ENCODE measurements at places on chromosomes 5 and 9. TPM values are rescaled to one million over a fixed set of nuclear protein-coding genes. Genes with fewer than 3 reads are reported as not detected.

GRCh38 chr9:97525451-97525850 lies 24.0 kb downstream of the TMOD1 start:
- H3K36me3 ChIP-seq: no peaks in the 10 kb centered on the region
- no peak overlapping the region for H3K4me3 ChIP-seq
- no peaks in the 10 kb centered on the region for H3K4me1 ChIP-seq
- no peak for DNase-seq
- H3K27me3 ChIP-seq: no peaks in the 10 kb centered on the region

RXFP3 gene
- 0.16 TPM for polyA plus RNA-seq

DNA sequence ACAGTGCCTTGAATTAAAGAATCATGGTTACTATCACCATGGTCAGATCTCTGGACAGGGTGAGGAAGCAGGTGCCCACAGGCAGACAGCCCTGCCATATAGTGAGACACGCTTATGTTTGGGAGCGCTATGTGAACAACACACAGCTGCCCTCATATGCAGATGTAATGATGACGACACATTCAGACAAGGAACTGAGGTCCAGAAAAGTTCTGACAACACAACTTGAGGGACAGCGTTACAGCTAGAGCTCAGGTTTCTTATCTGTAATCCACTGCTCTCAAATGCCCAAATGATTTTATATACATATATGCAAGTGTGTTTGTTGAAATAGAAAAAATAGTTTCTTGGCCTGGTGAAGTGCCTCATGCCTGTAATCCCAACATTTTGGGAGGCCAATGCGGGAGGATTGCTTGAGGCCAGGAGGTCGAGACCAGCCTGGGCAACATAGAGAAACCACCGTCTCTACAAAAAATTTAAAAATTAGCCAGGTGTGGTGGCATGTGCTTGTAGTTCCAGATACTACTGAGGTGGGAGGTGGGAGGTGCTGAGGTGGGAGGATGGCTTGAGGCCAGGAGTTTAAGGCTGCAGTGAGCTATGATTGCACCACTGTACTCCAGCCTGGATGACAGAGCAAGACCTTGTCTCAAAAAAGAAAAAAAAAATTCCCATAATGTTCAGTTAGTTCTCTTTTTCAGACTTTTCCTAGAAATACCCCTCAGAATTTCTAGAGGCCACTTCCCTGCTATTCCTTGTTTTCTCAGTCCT lies 423.2 kb downstream of the RAB3C start:
- H3K36me3 ChIP-seq: no peaks in the 10 kb centered on the region
- no peak for DNase-seq
- H3K27me3 ChIP-seq: no peaks in the 10 kb centered on the region
- no peaks in the 10 kb centered on the region for H3K4me1 ChIP-seq
- no peak overlapping the region for H3K4me3 ChIP-seq

DNA sequence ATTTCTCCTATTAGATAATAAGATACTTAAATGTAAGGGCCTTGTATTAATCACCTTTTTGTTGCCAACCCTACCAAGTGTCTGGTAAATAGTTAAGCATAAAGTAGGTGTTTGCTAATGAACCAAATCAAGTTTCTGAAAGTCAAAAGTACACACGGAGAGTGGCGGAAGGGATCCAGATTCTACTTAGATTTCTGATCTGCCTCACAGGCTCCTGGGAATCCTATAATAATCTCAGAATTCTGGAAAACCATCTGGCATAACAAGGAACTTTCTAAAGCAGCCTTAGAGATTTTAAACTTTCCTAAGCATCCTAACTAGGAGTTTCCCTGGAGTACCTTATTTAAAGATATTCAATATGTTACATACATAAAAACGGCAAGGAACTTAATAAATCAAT lies 363.2 kb upstream of the SMC2 start:
- no peak overlapping the region for H3K4me3 ChIP-seq
- H3K27ac ChIP-seq: no peak overlapping the region
- no peaks in the 10 kb centered on the region for H3K27me3 ChIP-seq
- H3K4me1 ChIP-seq: no peaks in the 10 kb centered on the region
- DNase-seq: no peak

- no peak overlapping the region for H3K4me3 ChIP-seq
- H3K4me1 ChIP-seq: peaks cover 8% of the 10 kb centered on the region
- DNase-seq: no peak
- no peaks in the 10 kb centered on the region for H3K36me3 ChIP-seq
- no peaks in the 10 kb centered on the region for H3K27me3 ChIP-seq
- no peak overlapping the region for H3K27ac ChIP-seq
Observed at GRCh38 chr5:62143268-62144229, 162.5 kb upstream of the KIF2A start.

FAM221B gene
- polyA plus RNA-seq: 0.11 TPM

DNA sequence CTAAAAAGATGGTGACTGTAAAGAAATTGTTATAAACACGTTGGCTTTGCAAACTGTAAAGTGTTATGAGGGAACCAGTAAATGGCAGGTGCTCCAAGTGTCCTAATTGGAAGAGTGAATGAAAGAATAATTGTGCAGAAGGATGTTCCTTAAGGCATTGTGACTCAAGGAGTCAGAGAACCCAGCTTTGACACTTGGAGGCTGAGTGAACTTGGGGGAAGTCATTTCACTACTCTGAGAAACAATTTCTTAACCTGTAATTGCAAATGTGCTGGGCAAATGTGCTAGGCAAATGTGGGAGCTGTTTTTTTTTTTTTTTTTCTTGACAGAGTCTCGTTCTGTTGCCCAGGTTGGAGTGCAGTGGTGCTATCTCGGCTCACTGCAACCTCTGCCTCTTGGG lies 84.0 kb upstream of the TNFSF8 start:
- H3K36me3 ChIP-seq: no peaks in the 10 kb centered on the region
- H3K4me1 ChIP-seq: no peaks in the 10 kb centered on the region
- no peaks in the 10 kb centered on the region for H3K27me3 ChIP-seq
- H3K4me3 ChIP-seq: no peak overlapping the region

DNA sequence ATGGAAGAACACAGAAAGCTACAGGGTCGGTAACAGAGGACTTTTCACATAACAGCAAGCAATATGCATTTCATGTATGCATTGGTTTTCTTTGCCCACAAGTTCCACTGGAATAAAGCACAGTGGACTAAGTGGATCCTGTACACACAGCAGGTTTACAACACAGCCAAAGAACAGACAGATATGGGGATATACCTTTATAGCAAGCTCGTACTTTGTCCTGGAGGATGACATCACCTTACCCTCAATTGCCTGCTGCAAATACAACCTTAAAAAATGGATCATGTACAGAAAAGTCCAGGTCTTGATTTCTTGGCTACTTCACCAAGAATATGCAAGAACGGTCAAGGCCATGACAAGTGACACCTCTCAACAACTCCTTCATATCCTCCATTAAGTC lies 1445.5 kb downstream of the MAT2B start:
- H3K27ac ChIP-seq: no peak overlapping the region
- DNase-seq: no peak
- no peaks in the 10 kb centered on the region for H3K4me1 ChIP-seq
- H3K27me3 ChIP-seq: no peaks in the 10 kb centered on the region
- no peak overlapping the region for H3K4me3 ChIP-seq
- no peaks in the 10 kb centered on the region for H3K36me3 ChIP-seq

- H3K27ac ChIP-seq: no peak overlapping the region
- H3K27me3 ChIP-seq: no peaks in the 10 kb centered on the region
- DNase-seq: no peak
- H3K36me3 ChIP-seq: no peaks in the 10 kb centered on the region
- no peaks in the 10 kb centered on the region for H3K4me1 ChIP-seq
- H3K4me3 ChIP-seq: no peak overlapping the region
Observed at GRCh38 chr5:166430491-166431319, 1860.7 kb upstream of the WWC1 start.

DNA sequence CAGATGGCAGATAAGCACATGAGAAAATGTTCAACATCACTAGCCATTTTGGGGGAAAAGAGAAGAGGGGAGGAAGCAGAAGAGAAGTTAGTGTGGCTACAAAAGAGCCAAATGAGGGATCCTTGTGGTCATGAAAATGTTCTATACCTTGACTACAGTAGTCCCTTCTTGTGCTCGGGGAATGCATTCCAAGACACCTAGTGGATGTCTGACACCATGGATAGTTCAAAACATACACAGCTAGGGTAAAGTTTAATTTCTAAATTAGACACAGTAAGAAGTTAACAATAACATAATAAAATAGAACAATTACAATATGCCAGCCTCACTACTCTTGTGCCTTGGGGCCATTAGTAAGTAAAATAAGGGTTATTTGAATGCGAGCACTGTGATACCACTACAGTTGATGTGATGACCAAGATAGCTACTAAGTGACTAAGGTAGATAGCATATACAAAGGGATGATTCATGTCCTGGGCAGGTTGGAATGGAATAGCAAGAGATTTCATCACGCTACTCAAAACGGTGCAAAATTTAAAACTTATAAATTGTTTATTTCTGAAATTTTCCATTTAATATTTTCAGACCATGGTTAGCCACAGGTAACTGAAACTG lies 344.1 kb downstream of the NR2F1-AS1 start:
- H3K36me3 ChIP-seq: no peaks in the 10 kb centered on the region
- H3K4me1 ChIP-seq: no peaks in the 10 kb centered on the region
- no peak overlapping the region for H3K27ac ChIP-seq
- no peak for DNase-seq
- H3K27me3 ChIP-seq: no peaks in the 10 kb centered on the region
- H3K4me3 ChIP-seq: no peak overlapping the region

DNA sequence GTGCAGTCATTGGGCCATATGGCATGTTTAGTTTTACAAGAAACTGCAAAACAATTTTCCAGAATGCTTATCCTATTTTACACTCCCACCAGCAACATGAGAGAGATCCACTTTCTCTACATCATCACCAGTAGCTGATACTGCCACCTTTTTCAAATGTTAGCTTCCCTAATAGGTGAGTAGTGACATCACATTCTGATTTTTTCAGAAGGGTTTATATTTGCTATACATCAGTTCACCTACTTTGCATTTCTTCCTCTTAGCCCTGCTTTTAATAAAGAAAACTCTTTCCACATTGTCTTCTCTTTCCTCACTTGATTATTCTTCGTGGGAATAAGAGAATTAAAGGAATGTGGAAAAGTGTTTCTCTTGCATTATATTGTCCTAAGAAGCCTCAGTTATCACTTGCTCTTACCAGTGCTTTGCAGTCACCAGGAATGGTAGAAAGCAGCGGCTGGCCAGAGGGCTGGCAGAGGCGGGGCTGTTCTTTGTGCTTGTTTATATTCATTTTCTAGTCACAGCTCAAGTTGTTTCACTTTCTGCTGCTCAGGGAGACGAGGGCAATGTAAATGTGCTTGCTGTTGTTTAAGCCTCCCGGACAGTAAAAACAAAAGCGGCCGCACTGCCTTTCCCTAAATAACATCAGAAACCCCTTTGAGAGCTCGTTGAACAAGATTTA lies 164.8 kb downstream of the HSD17B3 start:
- peak overlapping the region; percentile 50 for H3K27ac ChIP-seq
- no peaks in the 10 kb centered on the region for H3K36me3 ChIP-seq
- no peak for DNase-seq
- H3K4me3 ChIP-seq: no peak overlapping the region
- H3K27me3 ChIP-seq: no peaks in the 10 kb centered on the region
- H3K4me1 ChIP-seq: no peaks in the 10 kb centered on the region

- H3K4me1 ChIP-seq: no peaks in the 10 kb centered on the region
- no peaks in the 10 kb centered on the region for H3K36me3 ChIP-seq
- H3K27ac ChIP-seq: no peak overlapping the region
- no peaks in the 10 kb centered on the region for H3K27me3 ChIP-seq
Observed at GRCh38 chr9:125407432-125407973, 145.9 kb downstream of the GAPVD1 start.

SAXO1 gene
- polyA plus RNA-seq: 0.08 TPM

- H3K27ac ChIP-seq: no peak overlapping the region
- no peak for DNase-seq
- H3K36me3 ChIP-seq: no peaks in the 10 kb centered on the region
- no peaks in the 10 kb centered on the region for H3K4me1 ChIP-seq
- H3K4me3 ChIP-seq: no peak overlapping the region
Observed at GRCh38 chr5:56585461-56585860, 229.9 kb upstream of the MAP3K1 start.

CRHBP gene
- polyA plus RNA-seq: 0.61 TPM

- no peak overlapping the region for H3K27ac ChIP-seq
- no peak for DNase-seq
- no peak overlapping the region for H3K4me3 ChIP-seq
- H3K36me3 ChIP-seq: no peaks in the 10 kb centered on the region
- H3K4me1 ChIP-seq: no peaks in the 10 kb centered on the region
- H3K27me3 ChIP-seq: no peaks in the 10 kb centered on the region
Observed at GRCh38 chr9:126456441-126457174, 130.0 kb downstream of the MVB12B start.

- H3K27me3 ChIP-seq: no peaks in the 10 kb centered on the region
- peak overlapping the region; percentile 63 for H3K27ac ChIP-seq
- DNase-seq: peak; percentile 85
- peak overlapping the region; percentile 72 for H3K4me3 ChIP-seq
- peaks cover 12% of the 10 kb centered on the region for H3K4me1 ChIP-seq
Observed at GRCh38 chr9:78296201-78296892, 578 bp upstream of the PSAT1 start.

- no peak overlapping the region for H3K4me3 ChIP-seq
- no peaks in the 10 kb centered on the region for H3K36me3 ChIP-seq
- H3K27ac ChIP-seq: no peak overlapping the region
- DNase-seq: no peak
- H3K4me1 ChIP-seq: no peaks in the 10 kb centered on the region
Observed at GRCh38 chr5:111514087-111514486, 1.8 kb upstream of the STARD4 start.

DNA sequence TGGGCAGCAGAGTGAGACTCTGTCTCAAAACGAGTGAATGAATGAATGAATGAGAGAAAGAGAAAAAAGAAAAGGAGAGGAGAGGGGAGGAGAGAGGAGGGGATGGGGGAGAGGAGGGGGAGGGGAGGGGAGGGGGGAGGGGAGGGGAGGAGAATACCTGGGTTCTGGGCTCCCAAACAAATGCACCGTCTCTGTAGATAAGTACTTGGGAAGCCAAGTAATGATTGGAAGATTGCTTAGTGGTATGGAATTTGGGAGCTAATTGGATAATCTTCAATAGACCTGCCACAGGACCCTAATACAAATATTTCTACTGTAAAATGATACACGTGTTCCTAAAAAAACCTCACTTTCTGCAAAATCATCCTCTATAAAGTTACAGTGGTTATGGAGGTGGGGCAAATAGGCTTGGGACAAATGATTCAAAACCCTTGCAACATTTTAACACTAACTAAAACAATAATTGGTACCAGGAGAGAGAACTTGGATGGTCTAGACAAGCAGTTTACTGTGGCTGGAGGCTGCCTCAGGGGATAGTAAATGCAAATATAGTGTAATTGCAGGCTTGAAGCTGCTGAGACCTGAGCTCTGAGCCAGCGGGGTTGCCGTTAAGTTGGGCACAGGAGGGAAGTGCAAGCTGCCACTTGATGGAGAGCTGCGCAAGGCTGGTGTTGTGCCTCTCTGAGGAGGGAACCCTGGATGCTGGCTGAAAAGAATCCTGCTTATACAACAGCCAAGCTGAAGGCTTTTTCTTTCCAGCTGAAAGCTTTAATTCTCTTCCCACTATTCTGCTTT lies 3.5 kb downstream of the HEMGN start:
- no peaks in the 10 kb centered on the region for H3K4me1 ChIP-seq
- no peak overlapping the region for H3K4me3 ChIP-seq
- no peaks in the 10 kb centered on the region for H3K36me3 ChIP-seq
- no peak for DNase-seq

Data from pancreas (tissue), 10 donors.